ENCODE measurements at places on chromosomes 13 and 19. TPM values are rescaled to one million over a fixed set of nuclear protein-coding genes. Genes with fewer than 3 reads are reported as not detected.

DNA sequence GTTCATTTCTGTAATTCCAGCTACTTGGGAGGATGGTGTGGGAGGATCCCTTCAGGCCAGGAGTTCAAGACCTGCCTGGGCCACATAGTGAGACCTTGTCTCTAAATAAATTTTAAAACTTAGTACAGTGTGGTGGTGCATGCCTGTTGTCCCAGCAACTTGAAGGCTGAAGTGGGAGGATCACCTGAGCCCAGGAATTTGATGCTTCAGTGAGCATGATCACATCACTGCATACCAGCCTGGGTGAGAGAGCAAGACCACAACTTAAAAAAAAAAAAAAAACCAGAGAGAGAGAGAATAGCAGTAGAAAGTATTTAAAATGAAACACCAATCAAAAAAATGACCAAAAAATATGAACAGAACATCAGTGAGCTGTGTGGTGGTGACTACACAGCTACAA, 7.1 kb upstream of the ZNF823 start:
- no peak for DNase-seq

DNA sequence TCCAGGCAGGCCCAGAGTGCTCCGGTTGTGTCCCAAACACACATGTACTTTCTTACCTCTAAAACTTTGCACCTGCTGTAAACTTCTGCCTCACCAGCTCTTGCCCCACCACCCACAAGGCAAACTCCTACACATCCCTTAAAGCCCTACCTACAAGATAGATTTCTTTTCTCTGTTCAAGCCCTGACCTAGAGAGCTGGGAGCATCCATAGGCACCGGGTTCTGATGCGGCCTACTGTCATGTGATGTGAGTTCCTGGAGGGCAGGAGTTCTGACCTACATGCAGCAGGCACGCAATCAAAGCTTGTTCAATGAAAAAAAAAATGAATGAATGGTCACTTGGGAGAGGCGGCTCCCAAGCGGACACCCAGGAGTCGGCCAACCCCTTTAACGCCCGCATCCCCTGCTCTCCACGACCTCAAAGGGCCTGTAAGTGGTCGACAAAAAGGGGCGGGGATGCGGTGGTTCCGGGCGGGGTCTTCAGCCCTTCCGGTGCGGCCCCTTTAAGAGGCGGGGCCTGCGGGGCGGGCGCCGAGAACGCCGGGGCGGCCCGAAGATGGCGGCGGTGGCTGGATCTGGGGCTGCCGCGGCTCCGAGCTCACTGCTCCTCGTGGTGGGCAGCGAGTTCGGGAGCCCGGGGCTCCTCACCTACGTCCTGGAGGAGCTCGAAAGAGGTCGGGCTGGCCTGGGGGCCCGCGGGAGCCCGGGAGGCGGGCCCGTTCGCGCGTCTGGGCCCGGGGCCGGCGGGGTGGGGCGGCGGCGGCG, at the start of gene MAP1S:
MAP1S (plus strand) TSS at position 534 of the 765 bp plus-strand sequence; CDS start at position 557, 23 bp downstream.
- peak; percentile 89 for DNase-seq

GRCh38 chr13:110485604-110486003, 75.9 kb downstream of the RAB20 start:
- peak; percentile 86 for DNase-seq

GRCh38 chr19:42601811-42602443, 7.2 kb upstream of the CEACAM8 start:
- DNase-seq, result peak; percentile 64

GRCh38 chr19:18844806-18845329, 13.1 kb downstream of the UPF1 start:
- no peak for DNase-seq

- DNase-seq, result no peak
Measured at GRCh38 chr13:78786459-78786858, 127.5 kb upstream of the OBI1 start.

GRCh38 chr19:56114051-56114777, 6.9 kb downstream of the ZNF787 start:
- DNase-seq, result no peak

- DNase-seq, result peak; percentile 34
Measured at GRCh38 chr19:51654783-51655182, 8.2 kb upstream of the SIGLEC14 start.

DNA sequence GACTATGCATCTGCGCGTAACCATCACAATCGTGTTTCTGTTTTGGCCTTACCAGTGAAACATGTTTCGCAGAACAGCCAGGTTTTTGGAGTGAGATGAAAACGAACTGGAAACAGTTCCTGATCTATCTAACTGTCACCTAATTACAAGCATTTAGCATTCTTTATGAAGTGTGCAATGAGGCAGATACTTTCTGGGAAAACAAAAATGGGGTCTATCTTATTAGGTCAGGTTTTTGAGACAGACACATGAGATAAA, 182.8 kb downstream of the LMO7 start:
- DNase-seq, result no peak

- no peak for DNase-seq
Measured at GRCh38 chr19:13629687-13630357, 123.5 kb upstream of the CACNA1A start.

DNA sequence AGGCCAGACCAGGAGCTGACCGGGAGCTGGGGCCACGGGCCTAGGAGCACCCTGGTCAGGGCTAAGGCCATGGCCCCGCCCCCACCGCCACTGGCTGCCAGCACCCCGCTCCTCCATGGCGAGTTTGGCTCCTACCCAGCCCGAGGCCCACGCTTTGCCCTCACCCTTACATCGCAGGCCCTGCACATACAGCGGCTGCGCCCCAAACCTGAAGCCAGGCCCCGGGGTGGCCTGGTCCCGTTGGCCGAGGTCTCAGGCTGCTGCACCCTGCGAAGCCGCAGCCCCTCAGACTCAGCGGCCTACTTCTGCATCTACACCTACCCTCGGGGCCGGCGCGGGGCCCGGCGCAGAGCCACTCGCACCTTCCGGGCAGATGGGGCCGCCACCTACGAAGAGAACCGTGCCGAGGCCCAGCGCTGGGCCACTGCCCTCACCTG, 6.6 kb downstream of the SPHK2 start:
- no peak for DNase-seq

GRCh38 chr13:33976965-33977364, 159.0 kb downstream of the RFC3 start:
- no peak for DNase-seq

GRCh38 chr13:73275163-73275562, 216.4 kb downstream of the KLF5 start:
- no peak for DNase-seq

- no peak for DNase-seq
Measured at GRCh38 chr13:102930566-102930965, 84.7 kb downstream of the ERCC5 start.

DNA sequence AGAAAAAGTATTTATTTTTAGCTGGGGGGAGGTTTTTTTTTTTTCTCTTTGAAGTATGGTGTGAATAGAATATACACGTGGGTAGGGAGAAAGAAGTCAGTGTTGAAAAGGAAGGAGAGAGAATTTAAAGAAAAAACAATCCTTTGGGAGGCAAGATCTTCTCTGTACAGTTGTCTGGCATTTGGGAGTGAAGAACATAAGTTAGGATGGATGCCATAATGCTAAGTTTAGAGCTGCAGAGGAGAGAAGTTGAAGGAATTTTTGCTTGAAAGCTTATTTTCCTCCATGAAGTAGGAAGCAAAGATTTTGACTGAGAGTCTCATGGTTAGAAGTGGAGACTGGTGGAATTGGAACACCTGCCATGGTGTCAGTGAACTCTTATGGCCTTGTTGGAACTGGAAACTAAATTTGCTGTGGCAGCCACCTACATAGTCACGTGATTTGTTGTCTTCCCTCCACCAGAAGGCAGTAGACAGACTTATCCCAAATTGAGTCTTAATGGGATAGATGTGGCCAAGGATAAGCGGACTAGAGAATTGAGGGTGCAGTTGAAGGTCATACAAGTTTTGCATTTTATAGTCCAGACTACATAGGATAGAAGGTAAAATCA, 22.0 kb downstream of the NDFIP2 start:
- DNase-seq, result no peak

ICAM5 gene
- 8.0 TPM for total RNA-seq

OLFM4 gene
- total RNA-seq, result 0.14 TPM

ONECUT3 gene
- not detected for total RNA-seq

EPS8L1 gene
- total RNA-seq, result 43.8 TPM
